ENCODE measurements at places on chromosomes 11 and 22. TPM values are rescaled to one million over a fixed set of nuclear protein-coding genes. Genes with fewer than 3 reads are reported as not detected.
A peak's percentile ranks its signal among the peaks of the same experiment; 100 is the strongest.

DNA sequence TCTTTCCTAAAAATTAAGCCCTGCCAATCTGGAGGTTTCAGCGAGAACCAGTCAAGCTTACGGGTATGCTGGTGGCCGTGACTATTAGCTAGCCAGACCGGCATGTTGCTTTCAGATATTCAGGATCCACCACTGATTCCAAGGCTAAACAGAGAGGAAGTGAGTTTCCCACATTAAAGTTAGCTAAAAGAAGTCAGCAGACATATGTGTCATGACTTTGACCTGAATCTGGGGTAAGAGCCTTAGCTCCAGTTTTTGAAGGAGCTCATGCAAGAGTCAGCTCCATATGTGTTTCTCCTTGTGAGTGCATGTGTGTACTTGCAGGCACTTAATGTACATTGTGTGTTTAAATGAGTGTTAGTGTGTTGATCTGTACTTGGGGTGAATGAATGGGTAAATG lies 1.4 kb downstream of the ZFPL1 start:
- H3K27me3 ChIP-seq = no peaks in the 10 kb centered on the region
- H3K27ac ChIP-seq = no peak overlapping the region
- H3K4me1 ChIP-seq = peaks cover 20% of the 10 kb centered on the region
- no peak for DNase-seq
- H3K36me3 ChIP-seq = peaks cover 46% of the 10 kb centered on the region
- H3K4me3 ChIP-seq = no peak overlapping the region

DNA sequence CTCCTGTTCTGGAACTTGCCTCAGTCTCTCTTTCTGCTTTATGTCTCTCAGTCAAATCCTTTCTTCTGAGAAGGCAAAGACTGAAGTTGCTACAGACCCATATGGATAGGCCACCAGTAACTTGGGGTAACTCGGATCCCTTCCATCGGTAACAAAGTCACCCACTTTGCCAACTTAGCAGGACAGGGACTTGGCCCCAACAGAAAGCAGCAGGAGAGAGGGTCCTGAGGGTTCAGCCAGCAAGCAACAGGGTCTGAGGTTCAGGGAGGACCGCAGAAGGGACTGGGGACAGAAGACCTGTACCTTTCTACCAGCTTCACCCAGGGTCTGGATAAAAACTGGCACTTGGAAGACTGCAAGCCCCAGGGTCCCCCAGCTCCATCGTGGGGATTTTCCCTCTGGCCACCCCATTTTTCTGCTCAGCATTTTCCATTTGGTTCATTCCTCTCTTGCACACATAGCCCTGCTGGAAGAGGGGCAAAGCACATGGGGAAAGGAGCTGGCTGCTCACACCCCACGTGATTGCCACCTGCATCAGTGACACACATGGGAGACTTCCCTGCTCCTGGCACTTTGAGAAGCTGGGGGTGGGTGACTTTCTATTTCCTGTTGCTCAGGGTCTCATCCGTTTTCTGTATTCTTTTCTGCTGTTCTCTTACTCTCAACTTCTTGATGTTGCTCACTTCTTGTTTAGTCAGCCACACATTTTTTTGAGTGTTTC lies 34.6 kb upstream of the GNAZ start:
- H3K27me3 ChIP-seq = no peaks in the 10 kb centered on the region
- H3K4me3 ChIP-seq = no peak overlapping the region
- H3K4me1 ChIP-seq = peaks cover 7% of the 10 kb centered on the region
- no peaks in the 10 kb centered on the region for H3K36me3 ChIP-seq
- no peak overlapping the region for H3K27ac ChIP-seq

GRCh38 chr22:35369996-35370395 lies 10.9 kb upstream of the HMOX1 start:
- no peak overlapping the region for H3K27ac ChIP-seq
- H3K36me3 ChIP-seq = no peaks in the 10 kb centered on the region
- no peaks in the 10 kb centered on the region for H3K27me3 ChIP-seq
- DNase-seq = no peak
- no peak overlapping the region for H3K4me3 ChIP-seq

GRCh38 chr11:133311230-133311629 lies 221.1 kb downstream of the OPCML start:
- no peaks in the 10 kb centered on the region for H3K4me1 ChIP-seq
- H3K36me3 ChIP-seq = no peaks in the 10 kb centered on the region
- H3K4me3 ChIP-seq = no peak overlapping the region
- no peak overlapping the region for H3K27ac ChIP-seq

GRCh38 chr11:14026961-14027360 lies 64.4 kb downstream of the SPON1 start:
- H3K27me3 ChIP-seq = no peaks in the 10 kb centered on the region
- H3K36me3 ChIP-seq = no peaks in the 10 kb centered on the region
- peak; percentile 44 for DNase-seq
- H3K4me1 ChIP-seq = no peaks in the 10 kb centered on the region
- no peak overlapping the region for H3K4me3 ChIP-seq
- H3K27ac ChIP-seq = no peak overlapping the region

GRCh38 chr11:45285930-45286632 lies at the start of gene SYT13:
Gene SYT13 (minus strand): TSS chr11:45286341. CDS start chr11:45286207, 134 bp downstream.
- H3K4me1 ChIP-seq = peaks cover 4% of the 10 kb centered on the region
- DNase-seq = no peak
- H3K27me3 ChIP-seq = peaks cover 34% of the 10 kb centered on the region
- no peak within 1 kb of the TSS for H3K27ac ChIP-seq
- H3K4me3 ChIP-seq = peak within 1 kb of the TSS; percentile 29

DNA sequence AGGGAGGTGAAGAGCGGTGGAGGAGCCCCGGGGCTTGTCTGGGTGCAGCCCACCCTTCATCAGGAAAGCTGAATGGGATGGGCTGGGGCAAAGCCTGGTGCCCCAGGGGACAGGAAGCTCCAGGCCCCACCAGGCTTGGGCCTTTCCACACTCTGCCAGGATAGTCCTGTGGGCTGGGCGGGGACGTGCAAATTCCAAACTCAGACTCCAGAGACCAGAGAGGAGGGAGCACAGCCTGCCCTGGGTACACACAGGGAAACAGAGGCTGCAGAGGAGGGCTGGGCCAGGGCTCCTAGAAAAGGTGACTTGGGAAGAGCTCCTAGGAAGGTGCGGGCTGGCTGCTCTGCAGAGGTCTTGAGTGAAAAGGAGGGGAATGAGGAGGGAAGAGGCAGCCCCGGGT lies 124.7 kb downstream of the MED15 start:
- H3K4me3 ChIP-seq = no peak overlapping the region
- no peak for DNase-seq
- H3K27me3 ChIP-seq = no peaks in the 10 kb centered on the region
- H3K4me1 ChIP-seq = no peaks in the 10 kb centered on the region
- no peak overlapping the region for H3K27ac ChIP-seq

- H3K36me3 ChIP-seq = no peaks in the 10 kb centered on the region
- no peak for DNase-seq
- H3K27me3 ChIP-seq = no peaks in the 10 kb centered on the region
- no peak overlapping the region for H3K4me3 ChIP-seq
These were observed 38.4 kb upstream of the THY1 start for GRCh38 chr11:119461229-119461963.

DNA sequence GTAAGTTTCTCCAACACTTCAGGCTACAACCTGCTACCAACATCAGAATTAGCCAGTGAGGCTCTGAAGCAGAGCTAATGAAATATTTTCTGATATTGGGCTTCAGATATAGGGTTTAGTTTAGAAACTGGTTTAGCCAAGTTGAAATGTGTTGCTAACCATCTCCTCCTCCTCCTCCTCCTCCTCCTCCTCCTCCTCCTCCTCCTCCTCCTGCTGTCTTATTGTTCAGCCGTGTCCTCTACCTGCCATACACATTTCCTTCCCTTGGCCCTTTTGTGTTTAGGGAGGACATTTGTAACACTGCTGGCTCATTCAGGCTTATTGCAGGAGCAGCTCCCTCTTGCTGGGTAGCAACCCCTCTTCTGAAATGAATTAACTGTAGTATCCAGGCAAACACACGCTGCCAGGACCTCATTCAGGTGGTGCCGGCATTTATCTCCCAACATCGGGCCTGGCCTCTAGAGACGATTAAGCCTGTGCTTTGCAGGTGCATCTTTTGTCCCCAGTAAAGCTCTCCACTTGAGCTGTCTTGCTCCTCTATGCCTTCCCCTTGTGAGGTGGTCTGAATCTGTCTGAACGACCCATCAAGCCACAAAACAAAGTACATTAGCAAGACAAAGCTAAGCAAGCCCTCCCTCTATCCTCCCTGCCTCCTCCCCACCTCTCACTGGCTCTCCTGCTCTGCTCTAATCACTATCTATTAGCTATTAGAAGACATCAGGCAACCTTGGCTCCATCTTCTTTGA lies 82.9 kb downstream of the KCNJ1 start:
- DNase-seq = no peak
- no peak overlapping the region for H3K4me3 ChIP-seq
- peaks cover 5% of the 10 kb centered on the region for H3K36me3 ChIP-seq
- H3K27ac ChIP-seq = no peak overlapping the region

DNA sequence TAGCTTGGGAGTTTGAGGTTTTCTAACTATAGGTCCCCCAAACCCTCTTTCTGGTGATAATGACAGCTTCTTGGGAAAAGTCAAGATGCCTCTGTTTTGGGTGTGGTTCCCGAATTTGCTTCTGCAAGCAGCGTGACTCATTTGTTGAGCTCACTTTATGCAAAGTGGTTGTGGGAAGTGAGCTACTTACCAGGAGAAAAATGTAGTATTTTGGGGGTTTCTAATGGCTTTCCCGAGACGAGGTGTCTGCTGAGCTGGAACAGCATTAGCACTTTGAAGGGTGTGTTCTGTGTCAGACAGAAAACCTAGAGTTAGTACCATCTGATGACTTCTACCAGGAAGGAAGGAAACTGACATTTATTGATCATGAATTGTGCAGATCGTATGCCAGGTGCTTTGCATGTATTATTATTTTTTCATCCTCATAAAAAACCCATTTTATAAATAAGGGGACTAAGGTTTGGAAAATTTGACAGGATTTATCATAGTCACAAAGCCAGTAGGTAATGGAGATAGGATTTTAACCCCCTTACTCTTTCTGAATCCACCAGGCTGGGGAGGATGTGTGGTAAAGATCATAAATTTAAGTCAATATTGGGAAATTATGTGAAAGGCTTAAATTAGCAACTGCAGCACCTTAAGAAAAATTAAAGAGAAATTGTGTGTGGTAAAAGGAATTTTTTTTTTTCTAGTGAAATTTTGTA lies 108.8 kb upstream of the CD44 start:
- H3K27me3 ChIP-seq = no peaks in the 10 kb centered on the region
- no peak for DNase-seq
- peak overlapping the region; percentile 14 for H3K27ac ChIP-seq
- no peaks in the 10 kb centered on the region for H3K4me1 ChIP-seq

- no peaks in the 10 kb centered on the region for H3K27me3 ChIP-seq
- H3K27ac ChIP-seq = no peak overlapping the region
- H3K4me3 ChIP-seq = no peak overlapping the region
These were observed 6.9 kb upstream of the MUC5AC start for GRCh38 chr11:1150769-1151365.

DNA sequence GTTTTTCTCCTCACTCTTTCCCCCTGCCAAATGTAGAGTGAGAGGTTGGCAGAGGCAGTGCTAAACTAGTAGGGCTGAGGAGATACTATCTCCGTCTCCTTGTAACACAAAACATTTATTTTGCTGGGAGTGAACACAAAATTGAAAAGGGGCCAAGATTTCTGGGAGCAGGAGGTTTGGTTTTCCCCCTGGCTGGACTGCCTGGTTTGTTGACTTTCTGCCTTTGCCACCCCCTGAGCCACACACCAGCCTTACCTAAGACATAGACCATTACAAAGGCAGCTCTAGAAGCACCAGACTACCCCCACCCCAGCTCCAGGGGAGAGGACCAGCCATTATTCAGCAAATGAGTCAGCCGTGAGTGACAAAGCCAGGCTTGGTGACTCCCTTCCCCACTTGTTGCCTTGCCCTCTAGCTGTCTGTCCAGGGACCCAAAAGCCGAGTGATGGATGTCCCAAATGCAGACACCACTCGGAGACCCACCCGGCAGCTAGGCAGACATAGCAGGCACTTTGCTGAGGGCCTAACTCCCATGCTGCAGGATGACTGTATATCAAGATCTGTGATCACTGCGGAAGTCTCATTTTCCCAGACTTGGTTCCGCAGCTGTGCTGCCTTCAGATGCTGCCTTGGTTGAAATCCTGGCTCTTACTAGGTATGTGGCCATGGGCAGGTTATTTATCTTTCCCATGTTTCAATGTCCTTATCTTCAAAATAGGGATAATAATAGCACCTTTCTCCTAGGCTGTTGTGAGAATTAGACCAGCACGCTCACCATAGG lies 17.7 kb upstream of the CDON start:
- no peak for DNase-seq
- H3K36me3 ChIP-seq = no peaks in the 10 kb centered on the region
- H3K27ac ChIP-seq = no peak overlapping the region
- H3K4me3 ChIP-seq = no peak overlapping the region
- no peaks in the 10 kb centered on the region for H3K4me1 ChIP-seq
- H3K27me3 ChIP-seq = peaks cover 5% of the 10 kb centered on the region

DNA sequence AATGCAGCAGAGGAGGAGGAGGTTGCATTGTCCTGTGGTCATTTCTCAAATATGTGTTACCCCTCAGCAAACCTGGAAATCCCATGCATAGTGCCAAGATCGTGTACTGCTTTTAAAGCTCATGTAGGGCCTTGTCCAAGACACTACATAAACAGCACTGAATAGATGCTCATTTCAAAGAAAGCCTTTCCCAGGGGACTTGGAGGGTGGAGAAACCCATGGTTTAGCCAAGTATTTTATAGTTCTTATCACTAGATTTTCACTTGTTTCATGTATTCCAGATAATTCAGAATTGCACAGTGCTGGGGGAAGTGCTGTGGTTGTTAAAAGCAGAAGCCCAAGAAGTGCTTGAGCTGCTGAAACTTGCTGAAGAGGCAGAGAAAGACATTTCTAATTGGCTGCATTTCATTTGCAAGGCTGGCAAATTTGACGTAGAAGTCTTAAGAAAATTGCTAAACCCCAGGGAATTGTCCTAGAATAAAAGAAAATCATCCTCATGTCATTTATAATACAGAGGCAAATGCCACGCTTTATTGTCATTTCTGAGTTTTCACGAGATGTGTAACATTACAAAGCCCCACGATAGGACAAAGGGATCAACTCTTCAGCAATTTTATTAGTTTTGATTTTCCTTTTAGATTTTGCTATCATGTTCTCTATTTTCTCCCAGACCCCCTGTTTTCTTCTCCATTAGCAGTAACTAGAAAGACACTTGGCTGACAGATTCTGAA lies 20.1 kb downstream of the CSRP3 start:
- no peaks in the 10 kb centered on the region for H3K27me3 ChIP-seq
- no peak overlapping the region for H3K4me3 ChIP-seq
- no peak overlapping the region for H3K27ac ChIP-seq
- H3K4me1 ChIP-seq = peaks cover 4% of the 10 kb centered on the region
- no peaks in the 10 kb centered on the region for H3K36me3 ChIP-seq

- no peak for DNase-seq
- H3K27me3 ChIP-seq = no peaks in the 10 kb centered on the region
- no peak overlapping the region for H3K27ac ChIP-seq
- no peaks in the 10 kb centered on the region for H3K4me1 ChIP-seq
These were observed 59.8 kb downstream of the APOL5 start for GRCh38 chr22:35777335-35777975.

- peak; percentile 65 for DNase-seq
- H3K27ac ChIP-seq = peak overlapping the region; percentile 32
- no peaks in the 10 kb centered on the region for H3K36me3 ChIP-seq
- peaks cover 26% of the 10 kb centered on the region for H3K4me1 ChIP-seq
These were observed 71.2 kb downstream of the PHF21A start for GRCh38 chr11:46050003-46050461.

OR51F2 gene
- not detected for total RNA-seq

NAALAD2 gene
- total RNA-seq = 39.9 TPM

ATF4 gene
- 320 TPM for total RNA-seq

P2RY2 gene
- 51.6 TPM for total RNA-seq

VSIG10L2 gene
- total RNA-seq = not detected
